ENCODE measurements at places on chromosomes 2 and 18. TPM values are rescaled to one million over a fixed set of nuclear protein-coding genes. Genes with fewer than 3 reads are reported as not detected.

GRCh38 chr2:112686348-112687217 lies 34.2 kb upstream of the NT5DC4 start:
- DNase-seq = no peak

The CLEC4F gene
- not detected for polyA plus RNA-seq

The ATOH8 gene
- 12.0 TPM for polyA plus RNA-seq

The ZNF407 gene
- 11.6 TPM for polyA plus RNA-seq

GRCh38 chr2:102915128-102915527 lies 153.3 kb downstream of the TMEM182 start:
- DNase-seq = no peak

GRCh38 chr2:20184067-20184938 lies 40.6 kb downstream of the SDC1 start:
- DNase-seq = no peak

The CNGA3 gene
- not detected for polyA plus RNA-seq

- DNase-seq = no peak
Measured at GRCh38 chr2:196914867-196915460, 11.5 kb downstream of the PGAP1 start.

DNA sequence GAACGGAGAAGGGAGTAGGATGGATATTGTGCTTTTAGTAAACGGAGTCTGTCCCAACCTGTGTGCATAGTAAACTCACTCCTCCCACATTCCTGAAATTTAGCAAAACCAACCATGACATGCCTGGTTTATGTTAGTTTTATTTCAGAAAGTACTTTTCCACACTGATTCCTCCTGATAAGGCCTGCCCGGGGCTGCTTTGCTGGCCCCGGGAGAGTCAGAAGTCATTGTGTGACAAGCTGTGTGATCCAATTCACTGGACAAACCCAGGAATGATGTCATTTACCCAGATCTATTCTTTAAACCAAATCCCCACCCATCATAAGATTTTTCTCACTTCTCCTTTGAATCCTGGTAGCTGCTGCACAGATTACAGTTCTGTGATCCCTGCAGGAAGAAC lies 109.0 kb downstream of the SETBP1 start:
- no peak for DNase-seq

- DNase-seq = no peak
Measured at GRCh38 chr18:3097082-3097481, 84.1 kb upstream of the LPIN2 start.

The PSTPIP2 gene
- 10.2 TPM for polyA plus RNA-seq

GRCh38 chr2:12106440-12107080 lies 360.1 kb downstream of the LPIN1 start:
- DNase-seq = no peak

The SIX3 gene
- not detected for polyA plus RNA-seq

The DOCK10 gene
- polyA plus RNA-seq = 8.5 TPM

The C2orf15 gene
- polyA plus RNA-seq = 9.9 TPM

Data from right renal pelvis (tissue), 4 donors.